ENCODE measurements at places on chromosomes 2 and 18.

GRCh38 chr2:191688934-191689695, 11.2 kb downstream of the NABP1 start:
- peak; percentile 83 for DNase-seq

DNA sequence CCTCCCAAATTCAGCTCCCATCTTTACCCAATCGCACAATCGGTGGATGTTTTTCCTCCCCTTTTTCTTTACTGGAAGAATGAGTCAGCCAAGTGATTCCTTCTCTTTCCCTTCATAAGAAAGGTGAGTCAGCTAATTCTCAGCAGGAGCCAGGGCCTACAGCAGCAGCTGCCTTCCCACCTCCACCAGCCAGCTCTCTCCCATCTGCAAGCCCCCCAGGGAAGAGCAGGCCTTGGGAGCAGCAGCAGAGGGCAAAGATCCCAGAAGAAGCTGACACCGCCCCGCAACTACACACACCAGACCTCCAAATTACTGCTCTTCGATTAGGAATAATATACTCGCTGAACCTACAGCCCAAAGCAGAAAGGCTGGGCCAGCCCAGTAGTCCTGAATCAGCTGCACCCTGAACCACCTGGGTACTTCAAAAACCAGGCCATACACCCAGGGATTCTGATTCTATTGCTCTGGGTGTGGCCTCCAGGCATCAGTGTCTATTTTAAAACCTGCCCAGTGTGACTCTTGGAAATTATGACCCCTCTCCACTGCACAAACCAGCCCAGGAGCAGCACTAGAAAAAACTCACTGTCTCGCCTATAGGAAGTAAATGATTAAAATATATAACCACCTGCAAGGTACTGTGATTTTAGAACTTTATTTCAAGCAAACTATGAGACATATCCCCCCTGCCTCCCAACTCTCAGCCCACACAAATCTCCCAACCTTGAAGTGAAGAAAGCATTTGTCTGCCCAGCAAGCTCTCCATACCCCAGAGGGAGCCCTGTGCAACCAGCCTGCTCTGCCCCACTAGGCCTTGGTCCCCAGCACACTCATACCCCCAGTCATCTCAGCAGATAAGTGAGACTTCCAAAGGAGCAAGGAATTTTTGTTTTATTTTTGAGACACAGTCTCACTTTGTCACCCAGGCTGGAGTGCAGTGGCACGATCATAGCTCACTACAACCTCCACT, 7.3 kb downstream of the SFXN5 start:
- DNase-seq = peak; percentile 79

DNA sequence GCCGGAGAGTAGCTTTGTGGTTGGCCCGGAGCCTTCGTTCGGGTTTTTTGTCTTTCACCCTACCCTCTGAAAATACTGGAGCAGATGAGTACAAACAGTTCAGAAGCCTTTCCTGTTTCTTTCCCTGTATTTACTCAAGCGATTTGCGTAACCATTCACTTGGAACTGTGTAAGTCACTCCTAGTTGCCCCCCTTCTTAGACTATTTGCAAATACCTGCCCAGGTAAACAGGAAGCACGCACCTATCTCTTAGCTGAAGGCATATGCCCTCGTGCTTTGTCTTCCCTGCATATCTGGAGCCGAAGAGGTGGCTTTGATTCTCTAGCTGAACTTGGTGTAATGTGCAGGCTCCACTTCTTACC, 1.4 kb downstream of the KCNS3 start:
- no peak for DNase-seq

GRCh38 chr2:67945056-67945455, 117.7 kb downstream of the C1D start:
- no peak for DNase-seq

DNA sequence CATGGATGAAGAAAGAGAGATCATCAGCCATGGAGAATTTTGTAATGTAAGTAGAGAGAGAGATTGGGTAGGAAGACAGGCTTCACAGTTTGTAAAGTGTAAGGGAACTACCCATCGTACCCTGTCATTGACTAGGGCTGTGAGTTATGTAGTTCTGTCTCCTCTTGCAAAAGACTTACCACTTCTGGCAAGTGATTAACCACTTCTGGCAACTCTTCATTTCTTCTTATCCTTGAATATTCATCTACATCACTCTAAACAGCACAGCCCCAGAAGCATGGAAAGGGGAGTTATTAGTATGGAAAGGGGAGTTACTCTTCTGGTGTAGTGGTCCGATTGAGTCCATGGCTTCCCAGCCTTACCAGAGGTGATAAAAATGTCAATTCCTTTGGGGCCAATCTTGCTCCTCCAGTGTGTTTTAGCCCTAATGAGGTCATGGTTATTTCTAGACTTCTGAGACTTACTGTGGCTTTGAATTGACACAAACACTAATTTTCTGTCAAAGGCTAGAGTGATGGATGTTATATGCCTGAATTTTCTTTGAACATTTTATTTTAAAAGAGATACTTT, 52.0 kb downstream of the STAT1 start:
- DNase-seq = no peak
